NCI-H1092 (cell line): ENCODE measurements at places on chromosomes 4 and X.

DNA sequence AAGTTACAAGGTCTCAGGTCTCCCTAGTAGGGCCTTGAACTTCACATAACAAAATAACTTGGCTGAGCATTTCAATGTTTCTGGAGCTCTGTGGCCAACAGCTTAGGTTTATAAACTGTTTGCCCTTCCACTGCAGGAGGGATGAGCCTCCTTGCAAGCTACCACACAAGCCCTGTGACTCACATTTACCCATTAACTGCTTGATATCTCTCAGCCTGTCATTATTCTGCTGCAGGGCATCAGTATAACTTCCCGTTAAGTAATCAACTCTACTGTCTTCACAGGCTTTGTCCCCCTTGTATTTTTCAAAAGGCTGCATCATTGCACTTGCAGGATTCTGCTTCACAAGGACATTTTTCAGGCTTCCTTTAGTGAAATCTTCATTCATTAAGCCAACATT is 151.7 kb upstream of the CXCL13 start:
- no peak for DNase-seq

DNA sequence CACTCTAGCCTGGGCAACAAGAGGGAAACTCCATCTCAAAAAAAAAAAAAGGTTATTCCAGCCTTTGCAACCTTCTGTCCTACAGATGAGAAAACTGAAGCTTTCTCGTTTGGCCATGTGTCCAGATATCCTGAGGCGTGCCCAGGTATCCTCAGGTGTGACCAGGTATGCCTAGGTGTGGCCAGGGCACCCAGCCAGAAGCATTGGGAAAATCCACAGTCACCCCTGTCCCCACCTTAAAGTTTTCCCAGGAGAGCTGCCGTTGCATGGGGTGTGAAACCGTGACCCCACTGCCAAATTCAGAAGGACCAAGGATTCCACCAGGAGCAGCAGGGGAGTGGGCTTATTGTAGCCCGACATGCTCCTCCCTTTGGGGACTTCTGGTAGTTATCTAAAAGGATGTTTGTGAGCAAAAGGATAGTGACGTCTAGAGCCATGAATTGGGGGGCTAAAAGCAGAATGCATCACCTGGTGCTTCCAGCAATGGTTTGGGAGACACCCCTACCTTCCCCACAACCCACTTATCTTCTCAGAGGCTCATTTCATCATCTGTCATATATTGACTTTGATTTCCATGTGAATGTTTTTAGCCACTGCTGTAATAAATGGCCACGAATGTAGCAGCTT is 4.0 kb upstream of the DHRSX start:
- no peak for DNase-seq

DNA sequence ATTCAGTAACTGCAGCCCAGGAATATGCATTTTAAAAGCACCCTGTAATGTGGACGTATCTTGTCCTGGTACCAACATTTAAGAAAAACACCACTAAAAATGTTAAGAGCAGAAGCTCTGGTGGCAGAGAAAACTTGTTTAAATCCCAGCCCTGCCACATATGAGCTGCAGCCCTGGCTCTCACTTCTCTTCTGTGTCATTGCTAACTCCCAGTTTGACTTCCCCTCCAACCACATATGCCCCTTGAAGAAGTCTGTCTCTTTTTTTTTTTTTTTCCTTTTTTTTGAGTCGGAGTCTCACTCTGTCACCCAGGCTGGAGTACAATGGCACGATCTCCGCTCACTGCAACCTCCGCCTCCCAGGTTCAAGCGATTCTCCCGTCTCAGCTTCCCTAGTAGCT is 14.8 kb downstream of the LHFPL1 start:
- DNase-seq: no peak

- DNase-seq: peak; percentile 73
Measured at GRCh38 chrX:40153345-40154249, 55.8 kb upstream of the BCOR start.

- DNase-seq: no peak
Measured at GRCh38 chr4:43763029-43763610, 685.5 kb downstream of the KCTD8 start.

DNA sequence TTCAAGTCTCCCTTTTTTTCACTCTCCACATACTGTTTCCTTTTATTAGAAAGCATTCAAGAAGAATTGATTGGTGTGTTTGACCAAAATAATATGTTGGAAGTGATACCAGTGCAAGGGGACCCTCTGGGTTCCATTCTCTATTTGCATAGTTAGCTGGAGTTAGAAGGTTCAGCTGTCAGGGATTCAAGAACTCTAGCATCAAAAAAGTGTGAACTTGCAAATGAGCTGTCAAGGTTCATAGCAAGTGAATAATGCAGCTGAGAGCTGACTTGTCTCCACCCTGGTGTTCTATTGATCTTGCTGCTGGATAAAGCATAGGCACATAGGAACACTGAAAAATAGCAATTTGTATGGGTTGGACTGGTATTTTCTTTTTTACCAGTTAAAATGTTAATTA is 73.2 kb downstream of the SORBS2 start:
- DNase-seq: no peak

GRCh38 chr4:169295822-169296221 is 25.1 kb upstream of the SH3RF1 start:
- no peak for DNase-seq

GRCh38 chrX:119573222-119573621 is 1.1 kb upstream of the UBE2A start:
- DNase-seq: no peak

DNA sequence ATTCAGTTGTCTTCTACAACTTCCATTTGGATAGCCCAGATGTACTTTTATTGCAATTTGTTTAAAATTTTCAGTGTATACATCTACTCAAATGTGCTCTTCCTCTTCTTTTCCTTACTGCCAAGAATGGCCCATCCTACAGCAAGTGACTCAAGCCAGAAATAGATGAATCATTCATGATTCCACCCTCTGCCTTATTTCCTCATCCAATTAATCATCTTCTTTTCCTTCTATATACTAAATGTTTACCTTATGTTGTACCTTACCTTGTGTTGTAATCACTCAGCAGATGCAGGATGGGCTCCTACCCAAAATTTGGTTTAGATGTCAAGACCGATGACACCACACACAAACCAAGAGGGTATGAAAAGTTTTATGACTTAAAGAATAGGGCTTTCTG is 437.8 kb downstream of the GRXCR1 start:
- no peak for DNase-seq

DNA sequence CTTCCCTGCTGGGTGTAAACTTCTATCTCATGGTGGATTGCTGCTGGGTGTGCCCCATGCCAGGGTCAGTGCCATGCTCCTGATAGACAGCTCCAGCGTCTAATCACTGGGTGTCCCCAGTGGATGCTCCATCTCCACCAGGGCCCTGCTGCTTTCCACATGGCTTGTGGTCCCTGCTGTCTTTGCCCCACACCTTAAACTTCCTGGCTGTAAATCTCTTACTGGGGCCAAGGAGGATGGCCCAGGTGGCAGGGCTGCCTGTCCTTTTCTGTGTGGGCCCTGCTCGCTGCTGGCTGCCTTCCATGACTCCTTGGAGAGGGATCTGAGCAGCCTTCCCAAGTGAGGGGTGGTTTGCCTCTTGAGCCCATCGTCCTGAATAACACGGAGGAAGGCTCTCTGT is 51.8 kb downstream of the RGS12 start:
- DNase-seq: no peak

GRCh38 chr4:11544211-11544610 is 115.5 kb upstream of the HS3ST1 start:
- no peak for DNase-seq

DNA sequence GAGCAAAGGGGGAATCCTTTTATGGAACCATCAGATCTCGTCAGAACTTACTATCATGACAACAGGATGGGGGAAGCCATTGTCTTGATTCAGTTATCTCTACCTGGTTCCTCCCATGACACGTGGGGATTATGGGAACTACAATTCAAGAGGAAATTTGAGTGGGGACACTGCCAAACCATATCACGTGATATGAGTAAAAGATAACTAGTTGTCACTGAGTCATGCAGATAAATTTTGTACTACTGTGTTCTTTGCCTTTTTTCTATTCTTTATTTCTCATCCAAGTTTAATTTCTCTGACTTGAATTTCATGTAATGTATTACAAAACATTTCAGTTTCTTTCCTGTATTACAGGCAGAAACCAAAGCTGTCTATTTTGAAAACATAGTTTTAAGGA is 383.2 kb downstream of the EPHA5 start:
- no peak for DNase-seq

DNA sequence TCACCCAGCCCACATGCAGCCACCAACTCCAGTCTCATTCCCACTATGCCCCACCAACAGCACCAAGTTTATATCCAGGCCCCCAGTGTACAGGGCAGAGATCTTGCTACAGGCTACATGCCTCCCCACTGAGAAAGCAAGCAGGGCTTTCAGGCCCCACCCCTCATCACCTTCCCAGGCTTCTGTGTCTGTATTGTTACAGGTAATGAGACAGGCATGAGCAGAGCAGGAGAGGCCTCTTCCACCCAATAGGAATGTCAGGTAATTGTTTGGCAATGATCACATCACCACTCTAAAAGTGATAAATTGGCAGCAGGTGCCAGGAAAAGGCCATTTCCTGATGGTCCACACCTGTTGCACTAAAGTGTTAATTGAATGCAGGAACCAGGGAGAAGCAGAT is 102.5 kb downstream of the ZNF518B start:
- DNase-seq: no peak

GRCh38 chr4:165177725-165178666 is 29.4 kb upstream of the KLHL2 start:
- no peak for DNase-seq

GRCh38 chr4:113327494-113327893 is 278.0 kb downstream of the ANK2 start:
- no peak for DNase-seq

DNA sequence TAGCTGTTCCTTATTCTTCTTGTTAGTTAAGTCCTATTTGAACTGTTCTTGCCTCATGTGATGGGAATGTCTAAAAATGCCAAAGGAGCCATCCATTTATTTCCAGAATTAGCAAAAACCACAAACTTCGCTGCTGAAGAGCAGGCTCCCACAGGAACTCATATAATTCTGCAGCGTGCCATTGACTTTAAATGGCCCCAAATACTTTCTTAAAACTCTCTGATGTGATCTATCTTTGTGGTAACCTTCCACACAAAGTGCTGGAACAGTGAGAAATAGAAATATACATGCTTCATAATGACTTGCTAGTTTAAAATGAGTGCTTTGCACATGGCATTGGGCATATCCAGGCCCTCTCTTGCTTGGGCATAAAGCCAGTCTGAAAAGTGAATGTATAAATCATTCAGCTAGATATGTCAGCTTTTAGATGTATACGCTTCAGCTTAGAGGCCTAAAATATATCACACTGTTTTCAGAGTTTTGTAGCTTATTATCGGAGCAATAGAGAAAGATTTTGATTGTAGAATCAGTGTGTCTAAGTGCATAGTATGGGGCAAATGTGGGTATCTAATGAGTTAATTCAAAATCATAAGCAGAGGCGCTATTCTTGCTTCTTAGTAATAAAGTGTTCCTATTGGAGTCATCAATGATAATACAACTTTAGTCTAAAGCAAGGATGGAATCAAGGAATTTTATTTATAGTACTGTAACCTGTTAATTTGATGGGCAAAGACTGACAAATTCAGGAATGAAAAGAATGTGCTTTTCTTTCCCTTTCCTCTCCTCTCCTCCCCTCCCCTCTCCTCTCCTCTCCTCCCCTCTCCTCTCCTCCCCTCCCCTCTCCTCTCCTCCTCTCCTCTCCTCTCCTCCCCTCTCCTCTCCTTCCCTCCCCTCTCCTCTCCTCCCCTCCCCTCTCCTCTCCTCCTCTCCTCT is 392.2 kb upstream of the ZFP42 start:
- DNase-seq: no peak

DNA sequence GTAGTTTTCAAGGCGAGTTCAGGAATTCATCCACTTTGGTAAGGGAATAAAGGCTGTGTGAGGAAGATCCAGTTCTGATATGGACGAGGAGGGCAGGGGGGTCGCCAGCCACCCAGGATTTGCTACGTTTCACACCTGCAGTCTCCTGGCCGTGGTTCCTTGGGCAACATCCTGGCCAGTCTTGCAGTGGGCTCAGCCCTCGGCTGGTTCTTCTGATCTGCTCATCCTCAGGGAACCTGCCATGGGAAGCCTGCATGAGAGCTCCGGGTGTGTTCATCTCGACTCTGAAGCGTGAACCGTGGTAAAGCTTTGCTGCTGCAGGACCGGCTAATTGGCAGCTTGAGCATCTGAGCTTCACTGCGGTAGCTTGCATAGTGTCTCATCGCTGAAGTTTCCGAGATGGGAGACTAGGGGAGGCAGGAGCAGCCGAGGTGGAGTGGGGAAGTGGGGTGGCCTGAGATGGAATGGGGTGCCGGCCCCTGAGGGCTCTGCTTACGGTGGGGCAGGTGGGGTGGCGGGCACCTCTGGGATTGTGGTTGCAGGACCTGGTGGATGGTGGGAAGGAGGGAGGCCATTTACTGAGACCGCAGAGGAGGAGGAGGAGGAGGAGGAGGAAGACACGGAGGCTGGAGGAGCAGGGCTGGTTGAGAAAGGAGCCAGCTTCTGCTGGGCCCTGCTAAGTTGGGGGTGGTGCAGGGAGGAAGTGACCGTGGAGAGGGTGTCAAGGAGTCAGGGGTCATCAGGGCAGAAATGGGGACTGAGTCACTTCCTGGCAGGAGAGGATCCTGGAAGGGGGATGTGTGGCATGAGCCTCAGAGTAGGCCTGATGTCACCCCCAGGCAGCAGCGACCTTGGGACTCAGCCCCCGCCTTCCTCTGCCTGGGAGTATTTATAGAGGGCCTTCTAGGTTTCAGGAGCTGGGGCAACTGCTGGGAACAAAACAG is 213.1 kb upstream of the PSAPL1 start:
- DNase-seq: no peak

GRCh38 chr4:79585834-79586233 is 177.8 kb upstream of the GK2 start:
- no peak for DNase-seq

DNA sequence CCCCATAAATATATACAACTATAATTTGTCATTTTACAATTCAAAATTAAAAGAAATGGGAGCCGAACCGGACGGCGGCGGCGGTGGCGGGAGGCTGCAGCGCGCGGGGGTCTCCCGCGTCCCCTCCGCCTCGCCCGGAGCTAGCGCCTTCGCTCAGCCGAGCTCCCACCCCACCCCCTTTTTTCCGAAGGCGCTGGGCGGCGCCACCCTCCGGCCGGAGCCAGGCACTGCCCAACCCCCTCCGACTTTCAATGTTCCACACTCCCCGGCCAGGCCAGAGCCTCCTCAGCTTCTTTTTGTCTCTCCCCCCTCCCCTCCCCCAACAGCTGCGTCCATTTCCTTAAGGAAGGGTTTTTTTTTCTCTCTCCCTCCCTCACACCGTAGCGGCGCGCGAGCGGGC is 214.1 kb upstream of the GEMIN8 start:
- no peak for DNase-seq

GRCh38 chrX:134634691-134635090 is 23.6 kb downstream of the PLAC1 start:
- no peak for DNase-seq

DNA sequence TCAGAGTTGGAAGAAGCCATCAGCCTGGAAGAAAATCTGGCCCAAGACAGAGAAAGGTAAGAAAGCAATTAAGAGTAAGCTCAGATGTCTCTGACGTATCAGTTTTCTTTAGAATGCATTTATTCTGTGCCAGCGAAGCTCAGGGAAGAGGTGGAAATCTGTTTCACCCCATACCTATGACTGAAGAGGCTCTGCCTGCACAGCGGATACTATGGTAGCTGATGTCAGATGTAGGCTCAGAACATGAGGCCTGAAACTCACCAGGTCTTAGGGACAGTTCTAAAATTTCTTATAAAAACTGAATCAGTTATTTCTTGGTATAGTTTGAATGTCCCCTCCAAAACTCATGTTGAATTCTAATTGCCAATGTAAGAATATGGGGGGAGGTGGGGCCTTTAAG is 30.9 kb downstream of the VEGFC start:
- no peak for DNase-seq
